Posterior cingulate gyrus (tissue), 11 donors: ENCODE measurements at places on chromosomes 11 and 22.

DNA sequence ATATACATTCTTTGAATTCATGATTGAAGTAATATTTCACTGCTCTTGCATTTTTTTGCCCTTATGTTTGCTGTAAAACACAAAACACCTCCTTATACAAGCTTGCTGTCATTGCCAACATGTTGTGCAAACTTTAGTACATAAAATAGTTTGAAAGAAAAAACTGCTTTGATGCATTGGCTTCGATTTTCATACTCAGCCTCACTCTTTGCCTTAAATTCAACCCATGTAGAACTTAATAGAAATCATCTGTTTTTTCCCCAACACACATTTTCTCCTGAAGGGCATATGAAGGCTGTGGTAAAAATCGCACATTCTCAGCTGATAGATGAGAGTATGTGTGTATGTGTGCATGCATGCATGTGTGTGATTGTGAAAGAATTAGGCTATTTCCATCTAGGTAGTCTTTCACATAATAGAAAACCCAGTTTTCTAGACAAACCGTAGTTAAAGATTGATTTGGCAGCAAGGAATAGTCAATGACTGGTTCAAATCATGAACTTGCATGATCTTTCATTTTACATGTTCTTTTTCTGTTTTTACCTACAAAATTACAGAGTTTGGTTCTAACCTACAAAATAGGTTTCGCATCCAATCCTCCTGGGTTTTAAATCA is 72.8 kb upstream of the MTMR2 start:
- no peak for DNase-seq

DNA sequence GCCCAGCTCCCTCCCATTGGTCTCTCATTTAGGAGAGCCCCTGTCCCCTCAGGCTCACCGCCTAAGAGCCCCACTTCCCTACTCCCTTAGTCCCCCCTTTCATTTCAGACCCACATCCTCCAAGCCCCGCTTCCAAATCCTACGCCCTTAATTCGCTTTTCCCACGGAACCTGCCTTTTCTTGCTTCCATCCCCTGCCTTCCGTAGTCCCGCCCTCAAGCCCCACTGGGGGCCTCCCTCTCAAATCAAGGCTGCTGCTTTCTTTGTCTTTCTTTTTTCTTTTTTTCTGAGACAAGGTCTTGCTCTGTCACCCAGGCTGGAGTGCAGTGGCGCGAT is 396 bp downstream of the CCDC157 start:
- DNase-seq: no peak

DNA sequence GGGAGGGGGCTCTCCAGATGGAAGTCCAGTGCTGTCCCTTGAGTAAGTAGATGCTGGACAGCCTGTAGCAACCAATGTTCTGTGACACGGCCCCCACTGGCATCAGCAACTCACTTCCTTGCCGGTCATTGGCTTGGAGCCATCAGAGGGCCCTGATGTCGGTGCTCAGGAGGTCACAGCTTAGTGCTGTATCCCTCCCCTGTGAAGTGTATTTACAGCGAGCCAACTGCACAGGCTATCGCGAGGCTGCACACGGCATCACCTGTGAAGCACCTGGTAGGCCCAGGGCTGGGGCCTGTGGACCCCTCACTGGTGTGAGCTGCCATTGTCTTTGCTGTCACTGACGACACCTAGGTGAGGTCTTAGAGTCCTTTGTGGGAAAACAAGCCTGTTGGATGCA is 13.4 kb upstream of the ACR start:
- DNase-seq: no peak

GRCh38 chr22:42171946-42172719 is 41.5 kb upstream of the CYP2D6 start:
- no peak for DNase-seq

- no peak for DNase-seq
Measured at GRCh38 chr11:81899156-81899555, 834.5 kb downstream of the FAM181B start.

- no peak for DNase-seq
Measured at GRCh38 chr22:44449683-44450425, 48.2 kb downstream of the RTL6 start.

DNA sequence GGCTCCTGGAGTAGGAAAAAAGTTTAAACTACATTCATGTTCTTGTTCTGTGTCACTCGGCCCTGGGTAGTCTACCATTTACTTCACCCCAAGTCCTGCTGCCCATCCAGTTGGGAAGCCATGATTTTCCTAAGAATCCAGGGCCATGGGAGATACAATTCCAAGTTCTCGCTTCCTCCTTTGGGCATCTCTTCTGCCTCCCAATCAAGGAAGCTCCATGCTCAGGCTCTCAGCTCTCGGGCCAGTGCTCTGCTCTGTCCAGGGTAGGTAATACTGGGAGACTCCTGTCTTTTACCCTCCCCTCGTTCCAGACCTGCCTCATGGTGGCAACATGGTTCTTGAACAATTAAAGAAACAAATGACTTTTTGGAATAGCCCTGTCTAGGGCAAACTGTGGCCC is 60.6 kb downstream of the TIMP3 start:
- no peak for DNase-seq

DNA sequence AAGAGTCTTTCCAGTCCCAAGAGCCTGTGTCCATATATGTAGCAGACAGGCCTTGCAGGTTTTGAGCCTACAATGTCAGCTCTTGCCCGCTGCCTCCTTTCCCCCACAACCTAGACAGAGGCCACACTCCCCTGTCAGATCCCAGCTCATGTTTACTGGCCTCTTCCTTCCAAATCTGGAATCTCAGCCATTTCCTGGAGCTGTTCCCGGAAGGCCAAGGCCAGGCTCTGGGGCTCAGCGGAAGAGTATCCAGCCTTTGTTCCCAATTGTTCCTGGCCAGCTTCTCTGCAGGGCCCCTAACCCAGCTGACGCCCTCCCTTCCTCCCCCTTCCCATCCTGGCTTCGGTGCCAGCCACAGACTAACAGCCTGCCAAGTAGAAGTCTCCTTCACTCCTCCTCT is 1.0 kb upstream of the ROBO4 start:
- DNase-seq: peak; percentile 37

GRCh38 chr11:65321828-65322485 is 7.3 kb downstream of the CDC42EP2 start:
- DNase-seq: peak; percentile 64

GRCh38 chr11:117705866-117706265 is 91.2 kb downstream of the DSCAML1 start:
- DNase-seq: peak; percentile 12

- no peak for DNase-seq
Measured at GRCh38 chr11:128536506-128536905, 50.9 kb downstream of the ETS1 start.

- DNase-seq: no peak
Measured at GRCh38 chr22:30947816-30948454, 20.6 kb downstream of the MORC2 start.

- no peak for DNase-seq
Measured at GRCh38 chr11:39571081-39571480, 1888.4 kb downstream of the LRRC4C start.

DNA sequence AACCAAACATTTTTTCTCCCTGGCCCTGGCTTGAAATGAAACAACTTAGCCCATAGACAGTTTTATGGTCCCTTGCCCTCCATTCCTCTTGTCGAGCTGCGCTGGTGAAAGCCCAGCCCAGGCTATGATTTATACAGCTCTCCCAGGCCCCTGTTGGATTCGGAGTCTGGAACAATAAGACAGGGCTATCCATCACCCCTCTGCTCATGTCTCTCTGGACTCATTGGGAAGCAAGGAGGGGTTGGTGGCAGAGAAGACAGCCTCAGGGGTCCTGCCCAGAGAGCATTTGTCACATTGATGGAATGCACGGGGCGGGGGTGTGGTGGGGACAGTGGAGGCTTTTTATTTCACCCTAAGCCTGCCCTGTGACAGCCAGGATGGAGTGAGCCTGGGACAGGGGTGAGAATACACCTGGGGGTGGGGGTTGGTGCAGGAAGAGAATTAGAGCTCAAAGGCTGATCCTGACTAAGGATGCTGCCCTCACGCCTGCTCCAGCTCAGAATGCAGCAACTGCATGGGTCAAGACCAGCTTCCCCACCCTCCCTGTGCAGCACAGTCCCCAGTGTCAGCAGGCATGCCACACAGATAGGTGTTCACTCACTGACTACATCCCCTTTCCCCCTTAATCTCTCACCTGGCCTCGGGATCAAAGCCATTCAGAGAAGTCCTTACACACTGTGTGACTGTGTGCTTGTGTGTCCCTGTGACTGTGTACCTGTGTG is 10.0 kb upstream of the PKNOX2 start:
- no peak for DNase-seq

DNA sequence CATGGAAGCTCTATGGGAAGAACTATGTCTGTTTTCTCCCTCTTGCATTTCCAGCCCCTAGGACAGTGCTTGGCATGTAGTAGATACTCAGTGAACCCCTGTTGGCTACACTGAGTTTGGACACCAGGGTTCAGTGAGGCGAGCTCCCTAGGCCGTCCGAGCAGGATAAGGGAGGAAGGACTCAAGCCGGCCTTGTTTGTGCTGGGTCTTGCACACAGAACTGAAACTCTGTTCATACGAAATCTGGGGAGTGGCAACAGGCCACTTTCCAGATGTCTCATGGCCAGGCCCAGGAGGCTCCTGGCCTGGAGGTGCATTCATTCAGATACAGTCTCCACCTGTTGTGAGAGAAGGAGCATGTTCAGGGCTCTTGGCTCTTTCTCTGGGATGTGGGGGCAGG is 23.6 kb upstream of the LMO1 start:
- DNase-seq: no peak

DNA sequence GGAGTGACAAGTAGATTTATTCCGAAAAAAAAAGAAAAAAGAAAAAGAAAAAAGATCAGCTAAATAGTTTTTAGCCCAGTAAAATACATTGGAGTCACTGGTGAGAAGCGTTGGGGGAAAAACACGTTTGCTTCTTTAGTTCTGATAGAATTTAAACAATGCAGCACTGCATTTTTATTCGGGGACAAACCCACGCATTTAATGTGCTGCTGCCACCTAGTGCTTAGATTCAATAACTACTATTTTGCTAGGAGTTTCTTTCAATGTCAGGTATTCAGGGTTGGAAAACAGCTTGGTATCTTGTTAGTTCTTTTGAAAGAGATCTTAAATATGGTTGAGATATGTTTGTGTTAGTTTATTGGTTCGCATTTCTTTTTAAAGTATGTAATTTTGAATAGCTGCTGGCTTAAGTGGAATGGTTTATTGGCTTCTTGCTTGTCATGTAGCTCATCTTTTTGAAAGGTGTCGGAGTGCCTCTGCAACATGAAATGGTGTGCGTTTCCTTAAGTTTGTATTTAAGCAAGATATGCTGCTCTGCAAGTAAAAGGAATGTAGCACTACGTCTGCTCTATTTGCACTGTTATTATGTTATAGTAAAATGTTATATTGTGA is 41.9 kb downstream of the SVIP start:
- no peak for DNase-seq

GRCh38 chr22:38066381-38067027 is 9.3 kb downstream of the PICK1 start:
- no peak for DNase-seq

GRCh38 chr11:111840143-111840542 is 31.2 kb downstream of the ALG9 start:
- DNase-seq: no peak

DNA sequence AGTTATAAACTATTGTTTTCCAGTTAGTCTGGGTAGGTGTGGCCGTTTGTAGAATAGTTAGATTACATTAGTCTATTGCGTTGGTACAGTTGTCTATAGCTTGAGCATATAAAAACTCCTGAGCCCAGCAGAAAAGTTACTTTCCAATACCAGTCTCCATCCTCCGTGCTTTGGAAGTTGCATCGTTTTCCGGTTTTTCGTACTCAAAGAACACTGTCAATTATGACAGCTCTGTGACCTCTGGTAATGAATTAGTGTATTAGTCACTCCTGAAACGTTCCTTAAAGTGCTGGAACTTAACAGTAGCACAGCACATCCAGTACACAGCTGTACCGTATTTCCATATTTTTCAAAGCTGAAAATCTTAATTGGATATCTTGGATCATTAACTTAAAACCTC is 808 bp upstream of the MSANTD2 start:
- DNase-seq: no peak

- no peak for DNase-seq
Measured at GRCh38 chr11:119489087-119489486, 66.1 kb upstream of the THY1 start.

DNA sequence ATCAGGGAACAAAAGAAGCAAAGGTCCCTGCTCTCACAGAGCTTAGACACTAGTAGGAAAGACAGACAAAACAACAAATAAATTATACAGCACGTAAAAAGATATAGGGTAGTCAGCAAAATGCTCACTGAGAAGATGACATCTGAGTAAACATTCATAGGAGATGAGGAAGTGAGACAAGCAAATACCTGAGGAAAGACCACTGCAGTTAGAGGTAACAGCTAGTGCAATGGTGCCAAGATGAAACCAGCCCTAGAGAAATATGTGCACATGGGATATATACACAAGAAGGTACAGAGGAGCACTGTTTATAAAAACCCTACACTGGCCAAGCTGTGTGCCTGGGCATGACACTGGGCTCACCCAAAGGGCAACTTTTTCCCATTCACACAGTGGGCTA is 9.8 kb downstream of the CYP2R1 start:
- no peak for DNase-seq

DNA sequence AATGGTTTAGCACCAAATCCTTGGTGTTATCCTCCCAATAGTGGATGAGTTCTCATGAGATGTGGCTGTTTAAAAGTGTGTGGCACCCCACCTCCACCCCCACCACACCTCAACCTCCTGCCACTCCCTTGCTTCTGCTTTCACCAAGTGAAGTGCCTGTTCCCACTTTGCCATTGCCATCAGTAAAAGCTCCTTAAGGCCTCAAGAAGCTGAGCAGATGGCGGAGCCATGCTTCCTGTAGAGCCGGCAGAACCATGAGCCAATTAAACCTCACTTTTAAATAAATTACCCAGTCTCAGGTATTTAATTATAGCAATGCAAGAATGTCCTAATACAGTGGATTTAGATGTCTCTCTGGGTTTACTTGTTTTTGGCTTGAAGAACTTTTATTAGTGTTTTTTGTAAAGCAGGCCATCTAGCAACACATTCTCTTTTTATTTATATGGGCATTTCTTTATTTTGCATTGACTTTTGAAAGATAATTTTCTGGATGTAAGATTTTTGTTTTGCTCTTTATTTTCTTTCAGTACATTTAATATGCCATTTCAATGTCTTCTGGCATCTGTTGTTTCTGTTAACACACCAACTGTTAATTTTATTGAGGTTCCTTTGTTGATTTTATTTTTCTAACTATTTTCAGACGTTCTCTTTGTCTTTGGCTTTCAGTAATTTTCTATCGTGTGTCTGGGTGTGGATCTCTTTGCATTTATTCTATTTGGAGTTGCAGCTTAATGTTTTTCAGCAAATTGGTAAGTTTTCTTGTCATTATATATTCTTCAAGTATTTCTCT is 724.5 kb upstream of the CNTN5 start:
- no peak for DNase-seq

GRCh38 chr11:33730716-33731115 is 5.5 kb downstream of the CD59 start:
- DNase-seq: no peak
